ENCODE measurements at places on chromosomes 16 and 17. TPM values are rescaled to one million over a fixed set of nuclear protein-coding genes. Genes with fewer than 3 reads are reported as not detected.

- DNase-seq = peak; percentile 56
Observed at GRCh38 chr16:81623365-81624102, 155.6 kb upstream of the PLCG2 start.

- DNase-seq = no peak
Observed at GRCh38 chr16:66521951-66522771, 27.8 kb downstream of the TK2 start.

GRCh38 chr16:77063676-77064016 is 127.3 kb upstream of the MON1B start:
- DNase-seq = peak; percentile 16

The SCNN1B gene
- not detected for polyA plus RNA-seq

- no peak for DNase-seq
Observed at GRCh38 chr17:51598824-51599223, 338.5 kb downstream of the UTP18 start.

DNA sequence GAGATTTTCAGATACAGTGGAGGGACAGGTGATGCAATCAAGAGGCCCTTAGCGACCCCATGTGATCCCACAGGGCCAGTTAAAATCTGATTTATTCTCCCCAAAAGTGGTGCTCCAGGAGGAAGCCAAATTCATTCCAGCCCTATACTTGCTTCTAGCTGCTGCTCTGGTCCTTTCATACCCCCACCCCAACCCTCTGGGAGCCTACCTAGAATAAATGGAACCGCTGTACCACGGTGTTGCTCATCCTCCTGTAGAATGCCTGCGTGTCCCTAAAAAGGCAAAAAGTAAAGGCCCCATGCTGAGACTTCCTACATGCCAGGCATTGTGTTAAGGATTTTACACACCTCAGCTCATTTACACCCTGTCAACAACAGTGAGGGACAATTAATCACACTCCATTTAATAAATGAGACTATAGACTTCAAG is 2.0 kb upstream of the RASL10B start:
- no peak for DNase-seq

- peak; percentile 65 for DNase-seq
Observed at GRCh38 chr16:23420011-23420410, 33.0 kb downstream of the COG7 start.

The FOXF1 gene
- polyA plus RNA-seq = 0.05 TPM

The EVI2A gene
- polyA plus RNA-seq = 2.4 TPM

GRCh38 chr17:35368081-35368830 is 5.2 kb downstream of the SLFN11 start:
- DNase-seq = peak; percentile 74

- DNase-seq = no peak
Observed at GRCh38 chr16:11662582-11662981, 5.7 kb upstream of the SNN start.

The KRTAP1-5 gene
- polyA plus RNA-seq = not detected

DNA sequence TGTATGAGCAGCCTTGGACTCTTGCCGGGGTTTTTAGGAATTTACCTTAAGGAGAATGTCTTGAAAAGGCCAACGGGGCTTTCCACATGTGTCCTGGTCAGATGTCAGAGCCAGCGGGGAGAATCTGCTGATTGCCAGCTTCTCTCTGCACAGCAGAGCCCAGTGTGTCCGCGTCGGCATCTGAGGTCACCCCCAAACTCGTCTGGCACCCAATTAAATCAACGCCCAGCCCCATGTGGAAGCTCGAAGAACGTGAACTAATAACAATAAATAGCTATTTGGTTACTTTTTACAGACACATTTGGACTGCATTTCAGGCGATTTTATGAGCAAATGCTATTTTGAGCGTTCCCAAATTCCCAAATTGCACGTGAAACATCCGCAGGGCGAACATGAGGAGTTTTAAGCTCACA is 303.5 kb downstream of the FOXL1 start:
- peak; percentile 76 for DNase-seq

GRCh38 chr16:67767953-67768352 is 38.4 kb downstream of the RANBP10 start:
- no peak for DNase-seq

The CAVIN1 gene
- 321 TPM for polyA plus RNA-seq

GRCh38 chr17:9829343-9829742 is 3.6 kb downstream of the GLP2R start:
- no peak for DNase-seq

The DLX3 gene
- polyA plus RNA-seq = not detected

DNA sequence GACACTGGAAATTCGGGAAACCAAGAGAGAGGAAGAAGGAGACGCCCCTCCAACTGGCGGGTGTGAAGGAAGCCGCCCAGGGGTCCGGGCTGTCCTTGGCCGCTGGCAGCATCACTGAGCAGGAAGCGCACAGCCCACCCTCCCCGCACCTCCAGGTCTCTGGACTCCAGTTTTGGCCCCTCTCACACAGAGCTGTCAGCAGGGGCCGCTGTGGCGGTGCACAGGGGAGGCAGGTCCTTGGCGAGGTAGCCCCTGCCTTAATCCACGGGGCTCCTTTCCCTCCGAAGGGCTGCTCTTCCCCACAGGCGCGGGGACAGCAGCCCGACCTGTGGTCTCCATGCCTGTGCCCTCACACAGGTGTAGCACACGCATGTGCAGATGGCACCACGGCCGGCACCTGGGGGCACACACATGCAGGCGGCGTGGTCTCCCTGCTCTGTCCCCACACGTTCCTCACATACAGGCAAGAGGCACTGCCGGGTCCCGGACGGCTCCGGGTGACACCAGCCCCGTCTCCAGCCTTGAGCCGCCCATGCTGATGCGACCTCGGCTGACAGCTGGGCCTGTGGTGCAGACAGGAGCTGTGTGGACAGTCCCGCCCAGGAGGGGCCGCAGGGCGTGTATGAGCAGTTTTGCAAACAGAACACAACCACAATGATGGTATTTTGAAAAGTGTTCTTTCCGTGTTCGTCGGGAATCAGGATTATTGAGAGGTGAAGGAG is 26.6 kb upstream of the CHMP6 start:
- DNase-seq = no peak

The SLC46A1 gene
- polyA plus RNA-seq = 8.0 TPM

The ZP2 gene
- 0.34 TPM for polyA plus RNA-seq

DNA sequence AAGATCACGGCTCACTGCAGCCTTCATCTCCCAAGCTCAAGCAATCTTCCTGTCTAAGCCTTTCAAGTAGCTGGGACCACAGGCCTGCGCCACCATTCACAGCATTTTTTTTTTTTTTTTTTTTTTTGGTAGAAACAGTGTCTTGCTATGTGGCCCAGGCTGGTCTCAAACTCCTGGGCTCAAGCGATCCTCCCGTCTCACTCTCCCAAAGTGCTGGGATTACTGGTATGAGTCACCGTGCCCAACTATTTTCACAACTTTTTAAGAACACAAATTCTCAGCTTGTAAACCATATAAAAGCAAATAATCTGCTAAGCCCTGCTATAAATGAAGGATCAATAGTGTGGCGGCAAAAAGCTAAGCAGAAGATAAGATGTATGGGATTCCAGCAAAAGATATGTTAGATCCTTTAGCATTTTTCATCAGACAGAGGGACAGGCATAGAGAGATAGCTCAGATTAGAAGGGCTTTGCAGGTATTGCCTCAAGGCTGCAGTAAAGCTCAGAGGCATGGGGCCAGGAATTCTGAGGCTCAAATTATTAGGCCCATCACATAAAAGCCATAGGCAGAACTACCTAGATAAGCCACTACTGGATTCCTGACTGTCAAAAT is 55.1 kb downstream of the EMP2 start:
- no peak for DNase-seq

The ACE gene
- 7.2 TPM for polyA plus RNA-seq

The TUBB3 gene
- 20.1 TPM for polyA plus RNA-seq

- no peak for DNase-seq
Observed at GRCh38 chr17:65359016-65359415, 202.4 kb downstream of the AXIN2 start.

GRCh38 chr16:55660828-55661227 is 5.0 kb downstream of the SLC6A2 start:
- peak; percentile 54 for DNase-seq

DNA sequence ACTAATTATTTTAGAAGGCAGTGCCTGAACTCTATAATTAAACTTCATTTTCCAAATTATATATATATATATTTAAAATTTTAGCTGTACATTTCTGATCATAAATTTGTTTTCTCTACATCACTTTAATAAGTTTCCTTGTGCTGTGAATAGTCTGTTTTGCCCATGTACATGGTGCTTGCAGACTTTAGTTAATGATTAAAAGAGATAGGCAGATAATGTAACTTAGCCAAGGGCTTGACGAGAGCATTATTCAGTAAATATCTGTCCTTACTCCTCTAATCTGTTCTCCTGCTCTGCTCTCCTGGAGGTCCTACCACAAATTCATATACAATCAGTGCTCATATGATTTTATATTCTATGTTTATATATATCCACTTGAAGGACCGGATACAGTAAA is 595.2 kb upstream of the KIF2B start:
- DNase-seq = no peak

The TLCD1 gene
- 4.4 TPM for polyA plus RNA-seq

- DNase-seq = no peak
Observed at GRCh38 chr17:66834919-66835454, at the start of gene CACNG5. CACNG5 (plus strand) TSS chr17:66835117; CDS start chr17:66877333, 42,216 bp downstream.

DNA sequence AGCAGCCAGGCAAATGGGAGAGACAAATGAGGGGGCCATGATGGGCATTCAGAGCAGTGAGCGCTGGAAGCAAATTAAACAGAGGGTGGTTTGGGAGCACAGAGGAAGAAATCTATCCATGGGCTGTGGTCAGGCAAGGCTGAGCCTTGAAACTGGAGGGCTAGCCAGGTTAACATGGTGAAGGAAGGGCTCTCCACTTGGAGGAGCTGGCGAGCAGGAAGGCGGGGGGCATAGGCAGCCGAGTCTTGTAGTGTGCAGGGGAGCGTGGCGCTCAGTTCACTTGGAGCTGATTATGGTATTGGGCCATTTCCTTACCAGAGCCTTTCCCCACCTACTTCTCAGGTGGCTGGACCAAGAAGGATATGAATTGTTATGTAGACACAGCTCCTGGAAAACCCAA is 189.7 kb downstream of the SNX29 start:
- no peak for DNase-seq

The STH gene
- not detected for polyA plus RNA-seq

DNA sequence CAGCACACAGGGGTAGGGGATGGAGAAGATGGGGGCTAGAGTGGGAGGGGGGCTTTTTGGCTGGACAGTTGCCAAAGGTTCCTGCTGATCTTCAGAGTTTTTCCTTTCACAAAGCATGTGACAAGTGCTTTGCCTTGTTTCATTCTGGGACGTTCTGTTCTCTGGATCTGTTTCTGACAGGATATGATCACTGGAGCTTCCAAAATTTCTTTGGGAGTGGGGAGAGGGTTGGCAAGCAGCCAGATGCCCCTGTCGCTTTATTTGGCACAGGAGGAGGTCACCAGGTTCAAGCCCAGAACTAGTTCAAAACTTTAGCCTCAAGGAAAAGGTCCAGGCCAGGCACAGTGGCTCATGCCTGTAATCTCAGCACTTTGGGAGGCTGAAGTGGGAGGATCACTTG is 68.5 kb upstream of the TBX2 start:
- DNase-seq = no peak

DNA sequence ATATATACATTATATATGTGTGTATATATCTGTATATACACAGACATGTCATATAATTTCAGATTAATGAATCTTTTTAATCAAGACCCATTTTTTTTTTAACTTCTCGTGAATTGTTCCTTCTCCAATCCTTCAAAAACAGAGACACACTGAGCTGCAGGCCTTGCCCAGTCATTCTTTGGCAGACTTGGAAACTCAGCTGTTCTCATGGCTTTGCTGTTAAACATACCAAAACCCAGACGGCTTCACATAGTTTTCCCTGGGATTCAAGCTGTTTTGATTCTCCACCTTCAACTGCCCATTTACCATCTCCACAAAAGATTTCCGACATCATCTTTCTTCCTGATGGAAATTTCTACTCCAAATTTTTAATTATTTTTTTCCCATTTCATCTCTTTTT is 148.7 kb downstream of the KCNJ2 start:
- DNase-seq = peak; percentile 79

Measured in muscle of leg (tissue), 16 donors.